Stimulated activated CD8-positive, alpha-beta memory T cell treated with anti-CD3 and anti-CD28 coated beads, Interleukin-4, amount 100 ng/mL, for 1 hour (primary cell): ENCODE measurements at places on chromosomes 4 and X.

- DNase-seq, result no peak
Measured at GRCh38 chr4:17164666-17165065, 266.2 kb upstream of the LDB2 start.

- DNase-seq, result no peak
Measured at GRCh38 chrX:17328837-17329236, 46.2 kb upstream of the NHS start.

- no peak for DNase-seq
Measured at GRCh38 chrX:68832101-68832416, 3.2 kb downstream of the EFNB1 start.

DNA sequence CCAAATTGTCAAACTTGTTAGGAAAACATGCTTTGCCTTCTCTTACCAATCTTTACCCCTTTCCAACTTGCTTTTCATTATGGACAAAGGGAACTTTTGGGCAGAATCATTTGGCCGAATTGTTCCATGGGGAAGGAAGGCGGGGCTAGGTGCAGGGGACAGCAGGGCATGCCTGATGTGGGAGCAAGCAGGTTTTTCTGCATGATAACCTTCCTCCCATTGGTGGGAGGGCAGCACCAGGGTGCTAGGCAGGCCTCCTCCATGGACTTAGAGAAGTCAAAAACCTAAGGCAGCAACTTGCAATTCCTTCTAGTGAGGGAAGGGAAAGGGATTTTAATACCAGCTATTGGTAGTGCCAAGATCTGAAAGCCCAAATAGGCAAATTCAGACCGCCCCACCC, 260.5 kb downstream of the MAPK10 start:
- DNase-seq, result no peak

GRCh38 chrX:10112510-10112909, 44.3 kb upstream of the CLCN4 start:
- no peak for DNase-seq
